ENCODE measurements at places on chromosomes 2 and 18.

DNA sequence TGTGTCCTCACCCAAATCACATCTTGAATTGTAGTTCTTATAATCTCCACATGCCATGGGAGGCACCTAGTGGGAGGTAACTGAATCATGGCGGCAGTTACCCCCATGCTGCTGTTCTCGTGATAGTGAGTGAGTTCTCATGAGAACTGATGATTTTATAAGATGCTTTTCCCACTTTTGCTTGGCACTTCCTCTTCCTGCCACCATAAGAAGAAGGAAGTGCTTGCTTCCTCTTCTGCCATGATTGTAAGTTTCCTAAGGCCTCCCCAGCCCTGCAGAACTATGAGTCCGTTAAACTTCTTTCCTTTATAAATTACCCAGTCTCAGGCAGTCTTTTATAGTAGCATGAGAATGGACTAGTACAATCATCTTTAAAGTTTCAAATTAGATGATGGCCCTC, 902.4 kb upstream of the PIK3C3 start:
- no peak for DNase-seq

GRCh38 chr2:10784719-10785118, 27.9 kb downstream of the PDIA6 start:
- no peak for DNase-seq

- no peak for DNase-seq
Measured at GRCh38 chr2:174919947-174920595, 85.1 kb downstream of the CHN1 start.

- DNase-seq: no peak
Measured at GRCh38 chr2:185583058-185583816, 155.4 kb upstream of the FSIP2 start.

DNA sequence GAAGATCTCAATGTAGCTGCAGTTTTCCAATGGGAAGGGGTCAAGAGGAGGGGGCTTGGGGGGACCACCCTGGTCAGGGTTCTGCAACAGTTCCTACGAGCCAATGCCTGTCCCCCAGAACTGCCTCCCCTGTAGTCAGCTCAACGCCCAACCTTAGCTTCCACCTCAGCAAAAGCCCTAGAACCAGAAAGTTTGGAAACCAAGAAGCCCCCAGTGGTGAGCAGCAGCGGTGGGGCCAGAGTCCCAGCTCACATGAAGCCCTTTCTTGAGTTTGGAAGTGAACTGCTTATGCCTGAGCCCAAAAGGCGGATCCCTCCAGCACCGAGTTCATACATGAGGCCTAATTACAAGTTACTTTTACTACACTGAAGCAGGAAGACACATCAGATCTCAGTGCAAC, 162.4 kb downstream of the HDAC4 start:
- DNase-seq: no peak

GRCh38 chr2:159710601-159711180, 1.6 kb upstream of the MARCHF7 start:
- no peak for DNase-seq

- DNase-seq: no peak
Measured at GRCh38 chr2:113930448-113930847, 40.6 kb downstream of the ACTR3 start.

GRCh38 chr2:152696476-152696875, 20.8 kb downstream of the PRPF40A start:
- DNase-seq: no peak

Measured in HEK293T (cell line).